ENCODE measurements at places on chromosomes 11 and 22.
A peak's percentile ranks its signal among the peaks of the same experiment; 100 is the strongest.

DNA sequence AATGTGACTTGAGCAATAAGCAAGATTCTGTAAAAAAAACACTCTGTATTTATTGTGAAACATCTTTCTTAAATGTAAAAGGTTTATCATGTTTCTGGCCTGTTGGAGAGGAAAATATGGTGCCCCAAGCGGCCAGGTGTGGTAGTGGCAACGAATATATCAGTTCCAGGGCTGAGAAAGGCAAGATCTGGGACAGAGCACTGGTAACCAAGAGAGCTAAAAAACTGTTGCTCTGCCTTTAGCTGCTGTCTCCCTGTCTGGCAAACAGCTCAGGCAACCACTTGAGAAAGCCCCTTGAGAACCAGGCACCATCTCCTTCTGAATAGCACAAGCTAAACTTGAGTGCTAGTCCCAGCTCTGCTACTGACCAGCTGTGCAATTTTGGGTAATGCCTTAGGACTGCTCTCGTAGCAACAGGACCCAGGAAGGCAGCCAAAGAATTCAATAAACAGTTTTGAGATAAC, 129.9 kb downstream of the KCNC1 start:
- no peak for DNase-seq

DNA sequence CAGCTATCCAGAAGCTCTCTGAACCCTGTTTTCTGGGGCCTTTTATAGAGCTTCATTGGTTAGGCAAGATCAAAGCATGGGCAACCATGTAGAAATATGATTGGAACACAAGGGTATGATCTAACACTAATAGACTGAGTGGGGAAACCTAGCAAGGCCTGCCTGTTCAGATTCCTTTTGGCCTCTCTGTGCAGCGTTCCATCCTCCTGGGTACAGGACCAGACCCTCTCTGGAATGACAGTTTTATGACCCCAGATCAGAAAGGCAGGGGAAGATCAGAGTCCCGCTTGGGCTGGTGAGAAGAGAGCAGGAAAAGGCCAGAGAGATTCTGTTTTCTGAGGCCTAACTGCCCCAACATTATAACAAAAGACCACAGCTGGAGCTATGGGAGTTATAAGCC, 36.7 kb upstream of the VWA5A start:
- DNase-seq, result no peak

- no peak for DNase-seq
Measured at GRCh38 chr11:122248939-122249338, 132.9 kb upstream of the BLID start.

GRCh38 chr11:62694455-62695167, 5.3 kb upstream of the LRRN4CL start:
- peak; percentile 77 for DNase-seq

DNA sequence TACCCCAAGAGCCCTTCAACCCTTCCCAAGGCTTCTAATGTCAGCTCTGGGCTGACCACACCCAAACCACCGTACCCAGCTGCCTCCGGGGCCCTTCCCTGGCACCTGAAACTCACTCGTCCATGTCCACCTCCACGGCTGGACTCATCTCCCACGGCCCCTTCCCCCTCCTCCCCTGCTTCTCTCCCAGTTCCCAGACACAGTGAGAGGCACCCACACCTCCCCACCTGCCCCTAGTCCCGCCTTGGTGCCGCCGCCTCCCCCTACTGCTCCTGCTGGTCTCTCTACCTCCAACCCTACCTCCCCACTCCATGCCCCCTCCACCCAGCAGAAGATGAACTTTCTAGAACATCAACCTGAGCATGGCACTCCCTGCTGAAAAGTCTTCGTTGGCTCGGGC, 39.5 kb downstream of the ELFN2 start:
- DNase-seq, result no peak

DNA sequence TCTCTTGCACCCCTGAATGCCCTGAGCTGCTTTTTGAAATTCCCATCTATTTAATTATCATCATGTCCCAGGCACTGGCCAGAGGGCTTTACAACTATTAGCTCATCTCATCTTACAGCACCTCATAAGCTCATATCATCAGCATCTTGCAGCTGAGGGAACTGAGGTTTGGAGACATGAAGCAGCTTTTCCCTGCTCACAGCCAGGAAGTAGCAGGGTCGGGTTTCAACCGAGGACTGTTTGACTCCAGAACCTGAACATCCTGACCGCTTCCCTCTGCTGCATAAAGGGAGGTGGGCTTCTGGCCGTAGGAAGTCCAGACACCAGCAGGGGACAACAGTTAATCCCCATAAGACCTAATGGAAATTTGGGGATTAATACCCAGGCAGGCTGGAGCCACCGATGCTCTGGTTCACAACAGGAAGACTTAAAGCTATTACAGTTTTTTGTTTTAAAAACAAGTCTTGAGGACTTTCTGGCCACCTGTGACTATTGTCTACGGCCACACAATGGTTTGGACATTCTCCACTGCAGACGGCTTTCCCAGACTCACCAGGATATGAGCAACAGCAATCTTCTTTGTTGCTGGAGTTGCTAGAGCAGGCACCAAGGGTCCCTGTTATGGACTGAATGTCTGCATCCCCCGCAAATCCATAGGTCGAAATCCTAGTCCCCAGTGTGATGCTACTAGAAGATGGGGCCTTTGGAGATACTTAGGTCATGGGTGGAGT, 47.4 kb downstream of the CHST1 start:
- DNase-seq, result no peak

- no peak for DNase-seq
Measured at GRCh38 chr11:120909676-120910416, 114.1 kb upstream of the TBCEL start.
